Activated T-cell treated with anti-CD3 and anti-CD28 coated beads, Interleukin-2, amount 50 U/mL, for 72 hours (primary cell): ENCODE measurements at places on chromosomes 12 and 14. TPM values are rescaled to one million over a fixed set of nuclear protein-coding genes. Genes with fewer than 3 reads are reported as not detected.

DNA sequence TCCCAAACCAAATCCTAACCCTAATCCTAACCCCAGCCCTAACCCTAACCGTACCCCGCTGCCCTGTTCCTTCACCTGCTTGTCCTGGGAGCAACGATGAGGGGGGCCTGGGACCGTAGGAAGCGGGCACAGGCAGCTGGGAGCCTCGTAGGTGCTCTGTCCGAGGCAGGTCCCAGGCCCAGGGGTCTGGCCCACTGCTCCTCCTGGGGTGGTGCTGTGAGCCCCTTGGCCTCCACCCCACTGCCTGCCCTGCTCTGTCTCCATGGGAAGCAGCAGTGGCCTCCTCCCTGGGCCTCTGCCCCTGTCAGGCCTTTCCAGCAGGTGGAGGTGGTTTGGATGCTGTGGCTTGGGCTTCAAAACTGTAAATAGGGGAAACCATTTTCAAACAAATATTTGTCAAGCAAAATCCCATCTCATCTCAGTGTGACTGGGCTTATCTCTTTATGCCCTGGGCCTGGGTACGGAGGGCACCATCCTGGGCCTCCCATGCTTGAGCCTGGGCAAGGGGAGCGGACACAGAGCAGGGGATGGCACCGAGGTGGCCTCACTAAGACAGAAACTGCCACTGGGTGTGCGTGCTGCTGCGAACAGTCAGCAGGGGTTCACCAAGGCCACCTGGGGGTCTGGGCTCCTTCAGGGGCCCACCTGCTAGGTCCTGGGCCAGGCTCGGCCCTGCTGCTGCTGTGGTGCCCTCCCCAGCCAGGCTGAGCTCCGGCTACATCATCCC lies 3.7 kb upstream of the BEGAIN start:
- no peak overlapping the region for H3K4me3 ChIP-seq
- no peak for DNase-seq
- no peaks in the 10 kb centered on the region for H3K36me3 ChIP-seq
- H3K27ac ChIP-seq: no peak overlapping the region

DNA sequence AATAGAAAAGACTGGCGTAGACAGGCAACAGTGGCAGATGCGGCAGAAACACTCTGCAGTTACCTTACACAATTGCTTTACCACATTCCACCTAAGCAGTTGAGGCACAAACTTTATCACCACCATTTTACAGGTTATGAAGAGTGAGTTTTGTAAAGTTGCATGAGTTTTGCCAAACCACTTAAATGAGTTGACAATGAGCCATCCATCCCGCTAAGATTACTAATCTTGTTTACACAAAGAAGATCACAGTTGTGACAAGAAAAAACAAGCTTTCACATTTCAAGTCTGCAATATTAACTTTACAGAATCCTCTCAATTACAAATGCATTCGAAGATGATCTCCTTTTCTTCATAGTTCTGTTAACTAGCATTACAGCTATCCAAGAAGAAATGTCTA lies 1.8 kb downstream of the TMCC3 start:
- peak overlapping the region; percentile 64 for H3K27ac ChIP-seq
- H3K27me3 ChIP-seq: peaks cover 84% of the 10 kb centered on the region
- H3K36me3 ChIP-seq: peaks cover 6% of the 10 kb centered on the region
- H3K4me1 ChIP-seq: peaks cover 27% of the 10 kb centered on the region
- H3K4me3 ChIP-seq: peak overlapping the region; percentile 85

DNA sequence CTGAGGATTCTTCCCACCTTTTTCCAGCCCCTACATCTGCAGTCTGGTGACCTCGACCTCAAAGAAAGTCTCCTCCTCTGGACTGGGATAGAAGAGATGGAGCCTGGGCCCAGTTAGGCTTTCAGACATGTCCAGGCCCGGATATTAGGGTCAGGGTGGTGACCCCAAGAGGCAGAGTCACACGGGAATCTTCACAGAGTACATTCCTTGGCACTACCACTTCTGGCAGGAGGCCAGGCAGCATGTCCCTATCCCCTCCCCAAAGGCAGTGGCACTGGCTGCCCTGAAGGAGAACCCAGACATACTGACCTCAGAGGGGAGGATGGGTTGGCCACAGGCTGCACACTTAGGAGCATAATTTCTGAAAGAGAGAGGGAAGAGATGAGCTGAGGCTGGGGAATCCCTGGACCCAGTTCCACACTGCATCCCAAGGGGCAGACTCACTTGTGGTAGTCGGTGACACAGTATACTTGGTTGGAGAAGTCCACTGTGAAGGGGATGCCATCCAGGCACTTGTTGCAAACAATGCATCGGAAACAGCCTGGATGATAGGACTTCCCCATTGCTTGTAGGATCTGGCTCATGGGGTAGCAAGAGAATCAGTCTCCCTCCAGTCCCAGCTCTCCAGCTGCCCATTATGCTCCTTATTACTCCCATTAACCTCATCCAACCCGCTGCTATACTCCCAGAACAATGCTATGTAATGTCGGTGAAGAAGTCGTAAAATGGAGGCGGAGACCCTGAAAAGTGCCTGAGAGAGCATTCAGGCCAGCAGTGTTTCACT lies 7.6 kb downstream of the AJUBA start:
- peaks cover 1% of the 10 kb centered on the region for H3K4me1 ChIP-seq
- H3K36me3 ChIP-seq: no peaks in the 10 kb centered on the region
- H3K4me3 ChIP-seq: no peak overlapping the region
- no peak for DNase-seq

DNA sequence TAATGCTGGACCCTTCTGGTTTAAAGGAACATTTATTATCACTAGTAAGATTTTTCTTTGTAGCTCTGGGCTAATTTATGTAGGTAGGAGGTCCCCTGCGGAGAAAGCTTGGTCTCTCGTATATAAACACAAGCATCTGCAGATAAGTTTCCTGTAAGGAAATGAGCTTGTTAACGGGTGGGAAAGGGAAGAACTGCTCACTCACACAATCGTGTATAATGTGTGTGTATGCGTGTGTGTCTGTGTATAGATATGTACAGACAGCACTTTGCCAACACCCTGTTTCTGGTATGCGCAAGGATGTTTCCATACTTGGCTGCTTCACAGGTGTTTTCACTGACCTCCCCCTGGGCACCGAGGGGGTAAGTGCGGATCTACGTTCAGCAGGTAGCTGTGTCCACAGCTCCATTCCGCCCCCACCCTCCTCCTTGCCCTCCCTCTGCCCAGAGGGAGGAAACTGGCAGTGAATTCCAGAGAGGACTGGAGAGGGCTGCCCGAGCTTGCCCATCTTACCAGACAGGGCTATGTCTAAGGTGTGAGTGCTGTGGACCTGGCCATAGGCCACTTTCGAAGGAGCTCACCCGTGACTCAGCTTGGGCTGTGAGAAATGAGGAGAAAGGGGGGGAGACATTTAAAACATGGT lies 65.2 kb downstream of the NINJ2 start:
- H3K27ac ChIP-seq: no peak overlapping the region
- H3K4me1 ChIP-seq: no peaks in the 10 kb centered on the region
- H3K36me3 ChIP-seq: no peaks in the 10 kb centered on the region

DNA sequence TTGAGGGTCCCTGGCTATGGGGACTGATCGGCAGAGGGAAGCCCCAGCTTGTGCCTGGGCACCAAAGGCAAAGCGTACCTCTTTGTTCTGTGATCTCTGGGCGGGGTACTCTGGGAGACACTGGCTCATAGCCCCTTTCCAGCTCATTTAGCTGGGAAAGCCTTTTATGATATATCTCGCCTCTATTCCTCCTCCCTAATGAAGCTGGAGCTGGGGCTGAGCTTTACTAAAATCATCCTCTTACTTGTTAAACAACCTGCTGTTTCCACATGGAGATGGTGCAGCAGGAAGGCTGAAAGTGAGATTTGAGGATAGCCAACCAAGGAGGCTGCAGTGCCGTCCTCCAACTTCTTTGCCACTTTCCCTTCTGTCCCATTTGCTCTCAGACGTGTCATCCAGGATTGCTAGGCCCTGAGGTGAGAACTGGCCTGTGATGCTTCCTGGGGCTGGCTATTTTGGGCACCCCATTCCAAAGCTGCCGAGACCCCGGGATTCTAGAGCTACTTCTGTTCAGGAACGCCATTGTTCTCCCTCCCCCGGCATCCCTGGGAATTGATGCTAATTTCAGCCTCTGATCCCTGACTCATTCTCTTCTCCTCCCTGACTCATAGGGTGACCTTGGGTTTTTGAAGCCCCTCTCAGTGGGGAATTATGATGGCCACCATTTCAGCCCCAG lies 16.0 kb downstream of the PDE1B start:
- no peaks in the 10 kb centered on the region for H3K27me3 ChIP-seq
- no peak overlapping the region for H3K27ac ChIP-seq
- H3K36me3 ChIP-seq: peaks cover 1% of the 10 kb centered on the region
- no peak overlapping the region for H3K4me3 ChIP-seq
- no peak for DNase-seq

DNA sequence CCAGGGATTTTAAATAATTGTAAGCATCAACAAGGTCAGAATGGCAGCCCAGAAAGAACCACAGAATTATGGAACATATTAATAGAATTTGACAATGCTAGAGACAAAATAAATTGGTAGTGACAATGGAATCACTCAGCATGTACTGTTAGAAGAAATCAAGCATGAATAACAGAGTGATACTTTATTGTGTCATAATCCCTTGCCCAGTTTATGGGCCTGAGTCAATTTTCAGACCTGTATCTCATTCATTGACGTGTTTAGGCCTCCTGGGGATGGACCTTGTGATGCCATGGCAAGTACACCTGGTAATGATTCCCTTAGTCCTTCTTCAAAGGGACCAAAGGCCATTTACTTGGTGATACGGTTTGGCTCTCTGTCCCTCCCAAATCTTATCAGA lies 12.8 kb upstream of the CCDC91 start:
- H3K4me3 ChIP-seq: no peak overlapping the region
- no peaks in the 10 kb centered on the region for H3K27me3 ChIP-seq
- H3K27ac ChIP-seq: no peak overlapping the region
- no peaks in the 10 kb centered on the region for H3K4me1 ChIP-seq
- no peak for DNase-seq

GRCh38 chr14:92516344-92516965 lies 2.9 kb downstream of the RIN3 start:
- H3K27me3 ChIP-seq: no peaks in the 10 kb centered on the region
- H3K4me3 ChIP-seq: peak overlapping the region; percentile 59
- DNase-seq: no peak
- H3K27ac ChIP-seq: peak overlapping the region; percentile 80

DNA sequence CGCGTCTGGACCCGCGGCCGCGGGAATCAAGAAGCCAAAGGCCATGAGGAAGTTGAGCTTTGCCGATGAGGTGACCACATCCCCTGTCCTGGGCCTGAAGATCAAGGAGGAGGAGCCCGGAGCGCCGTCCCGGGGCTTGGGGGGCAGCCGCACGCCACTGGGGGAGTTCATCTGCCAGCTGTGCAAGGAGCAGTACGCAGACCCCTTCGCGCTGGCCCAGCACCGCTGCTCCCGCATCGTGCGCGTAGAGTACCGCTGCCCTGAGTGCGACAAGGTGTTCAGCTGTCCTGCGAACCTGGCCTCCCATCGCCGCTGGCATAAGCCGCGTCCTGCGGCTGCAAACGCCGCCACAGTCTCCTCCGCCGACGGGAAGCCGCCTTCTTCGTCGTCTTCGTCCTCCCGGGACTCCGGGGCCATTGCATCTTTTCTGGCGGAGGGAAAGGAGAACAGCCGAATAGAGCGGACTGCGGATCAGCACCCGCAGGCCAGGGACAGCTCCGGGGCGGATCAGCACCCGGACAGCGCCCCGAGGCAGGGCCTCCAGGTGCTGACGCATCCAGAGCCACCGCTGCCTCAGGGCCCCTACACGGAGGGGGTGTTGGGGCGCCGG lies 1.0 kb downstream of the INSM2 start:
- H3K4me1 ChIP-seq: peaks cover 12% of the 10 kb centered on the region
- H3K36me3 ChIP-seq: no peaks in the 10 kb centered on the region
- no peak overlapping the region for H3K27ac ChIP-seq
- peak overlapping the region; percentile 81 for H3K4me3 ChIP-seq
- peaks cover 51% of the 10 kb centered on the region for H3K27me3 ChIP-seq

DNA sequence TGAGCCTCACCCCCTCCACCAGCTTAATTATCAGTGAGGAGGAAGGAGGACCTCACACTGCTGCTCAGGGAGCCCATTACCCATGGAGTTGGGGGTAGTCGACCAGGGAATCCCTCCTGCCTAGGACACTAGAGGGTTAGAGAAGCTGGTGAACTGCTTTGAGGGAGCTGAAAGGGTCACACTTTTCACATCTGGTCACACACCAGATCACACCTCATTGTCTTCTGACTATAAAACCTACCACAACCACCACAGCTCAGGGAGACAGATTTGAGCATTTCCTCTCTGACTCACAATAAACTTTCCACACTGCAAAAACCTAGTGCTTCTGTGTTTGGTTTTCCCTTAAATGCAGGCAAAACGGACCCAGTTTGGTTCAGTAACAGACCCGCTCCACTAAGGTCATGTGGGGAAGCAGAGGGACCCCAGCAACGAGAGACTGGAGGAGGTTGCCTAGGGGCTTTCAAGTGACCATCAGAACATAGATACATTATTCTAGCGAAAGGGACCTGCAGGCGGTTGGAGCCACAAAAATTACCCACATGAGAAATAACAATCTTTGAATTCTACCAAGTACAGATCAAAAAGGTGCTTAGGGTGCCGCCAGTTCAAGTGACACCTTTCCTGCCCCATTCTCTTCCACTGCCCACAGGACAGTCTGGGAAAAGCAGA lies 151.4 kb upstream of the AVPR1A start:
- H3K27ac ChIP-seq: no peak overlapping the region
- DNase-seq: no peak
- H3K4me3 ChIP-seq: no peak overlapping the region
- no peaks in the 10 kb centered on the region for H3K27me3 ChIP-seq
- peaks cover 9% of the 10 kb centered on the region for H3K4me1 ChIP-seq

DNA sequence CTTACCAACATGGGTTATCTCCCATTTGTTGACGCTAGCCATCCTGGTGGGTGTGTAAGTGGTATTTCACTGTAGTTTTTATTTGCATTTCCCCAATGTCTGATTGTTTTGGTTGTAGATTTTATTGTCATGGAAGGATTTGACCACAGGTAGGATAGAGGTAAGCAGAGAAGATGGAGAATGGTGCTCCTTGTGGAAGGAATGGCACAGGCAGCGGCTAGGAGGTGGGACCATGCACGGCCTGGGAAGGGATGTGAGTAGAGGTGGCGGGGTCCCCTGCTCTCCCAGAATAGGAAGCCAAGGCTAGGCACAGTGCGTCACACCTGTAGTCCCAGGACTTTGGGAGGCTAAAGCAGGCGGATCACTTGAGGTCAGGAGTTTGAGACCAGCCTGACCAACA lies 41.4 kb downstream of the PHETA1 start:
- no peak for DNase-seq
- no peak overlapping the region for H3K27ac ChIP-seq
- H3K27me3 ChIP-seq: peaks cover 6% of the 10 kb centered on the region
- H3K36me3 ChIP-seq: no peaks in the 10 kb centered on the region
- H3K4me3 ChIP-seq: no peak overlapping the region

- H3K4me1 ChIP-seq: no peaks in the 10 kb centered on the region
- no peak for DNase-seq
- H3K27me3 ChIP-seq: no peaks in the 10 kb centered on the region
- no peak overlapping the region for H3K27ac ChIP-seq
These were observed 179.4 kb upstream of the ABCD2 start for GRCh38 chr12:39798977-39799376.

RHEBL1 gene
- total RNA-seq: 28.3 TPM

RD3L gene
- not detected for total RNA-seq

SLC6A15 gene
- total RNA-seq: 0.41 TPM

CAPZA3 gene
- not detected for total RNA-seq

PTPRQ gene
- not detected for total RNA-seq

GPR68 gene
- 18.9 TPM for total RNA-seq

EGLN3 gene
- total RNA-seq: 8.2 TPM

TMTC3 gene
- 9.8 TPM for total RNA-seq

KDM2B gene
- total RNA-seq: 47.7 TPM

BIN2 gene
- total RNA-seq: 104 TPM
